NCI-H1436 (cell line): ENCODE measurements at places on chromosomes 7 and 10.

DNA sequence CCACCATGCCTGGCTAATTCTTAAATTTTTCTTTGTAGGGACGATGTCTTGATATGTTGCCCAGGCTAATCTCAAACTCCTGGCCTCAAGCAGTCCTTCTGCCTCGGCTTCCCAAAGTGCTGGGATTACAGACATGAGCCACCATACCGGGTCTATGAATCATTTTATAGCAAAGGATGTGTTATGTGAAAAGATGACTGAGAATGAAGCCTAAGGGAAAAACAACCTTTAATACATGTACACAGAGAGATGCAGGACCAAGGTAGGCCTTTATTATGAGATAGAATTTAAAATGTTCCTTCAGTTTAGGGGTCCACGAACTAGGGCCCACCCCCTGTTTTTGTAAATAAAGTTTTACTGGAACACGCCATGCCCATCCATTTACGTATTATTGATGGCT is 41.0 kb downstream of the UBE2H start:
- no peak for DNase-seq

GRCh38 chr7:142746264-142746663 is 3.0 kb upstream of the PRSS1 start:
- no peak for DNase-seq

DNA sequence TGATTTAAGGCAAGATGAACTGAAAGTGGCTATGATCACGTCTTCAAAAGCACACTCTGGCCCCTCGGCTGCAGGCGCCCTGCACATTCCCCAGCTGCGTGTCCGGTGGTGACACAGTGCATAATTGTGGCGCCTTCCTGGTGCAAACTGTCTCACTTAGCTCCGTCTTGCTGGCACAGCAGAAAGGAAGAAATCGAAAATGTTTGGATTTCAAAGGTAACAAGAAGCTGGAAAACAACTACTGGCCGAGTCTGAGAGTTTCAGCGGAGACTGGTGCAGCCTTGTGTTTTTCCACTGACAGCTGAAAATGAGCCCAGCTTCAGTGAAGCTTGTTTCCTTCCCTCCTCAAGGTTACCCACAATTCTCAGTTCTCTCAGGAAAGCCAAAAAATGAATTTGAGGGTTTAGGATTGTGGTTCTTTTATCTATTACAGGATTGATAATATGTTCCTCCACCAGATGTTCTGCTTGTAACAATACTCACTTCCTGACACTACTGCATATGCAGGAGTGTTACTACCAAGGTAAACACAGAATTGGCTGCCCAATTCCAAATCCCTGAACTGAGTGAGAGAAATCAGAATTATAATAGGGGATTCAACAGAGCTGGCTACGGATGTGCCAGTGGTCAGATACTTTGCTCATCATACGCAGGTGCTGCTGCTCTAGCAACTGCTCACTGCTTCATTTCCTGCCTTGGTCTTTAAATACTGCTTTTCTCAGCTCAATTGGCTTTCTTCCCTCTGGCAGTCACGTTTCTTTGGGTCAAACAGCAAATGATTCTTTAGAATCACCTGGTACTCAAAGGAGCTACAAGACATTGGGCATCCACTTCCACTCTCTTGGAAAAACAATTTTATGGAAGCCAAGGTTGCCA is 63.7 kb downstream of the TRUB1 start:
- DNase-seq = no peak

DNA sequence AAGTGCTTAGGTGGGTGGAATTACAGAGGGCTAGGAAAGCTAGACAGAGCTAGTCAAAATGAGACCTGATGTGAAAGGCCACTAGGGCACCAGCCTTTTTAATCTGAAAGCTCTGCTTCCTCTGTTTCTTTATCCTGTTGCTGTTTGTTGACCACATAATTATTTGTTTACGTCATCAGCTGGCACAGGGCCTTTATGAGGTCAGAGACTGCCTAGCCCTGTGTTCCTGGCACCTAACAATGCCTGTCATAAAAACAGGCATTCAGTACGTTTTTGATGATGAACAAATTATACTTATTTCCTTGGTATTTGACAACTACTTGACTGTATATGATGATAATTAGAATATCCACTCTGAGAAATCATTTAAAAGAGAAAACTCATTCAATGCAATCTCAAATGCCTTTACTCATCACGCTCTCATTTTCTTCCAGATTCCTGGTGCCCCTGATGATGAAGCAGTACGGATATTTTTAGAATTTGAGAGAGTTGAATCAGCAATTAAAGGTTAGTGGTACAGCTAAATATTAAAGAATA is 26.0 kb downstream of the RBM17 start:
- DNase-seq = no peak

DNA sequence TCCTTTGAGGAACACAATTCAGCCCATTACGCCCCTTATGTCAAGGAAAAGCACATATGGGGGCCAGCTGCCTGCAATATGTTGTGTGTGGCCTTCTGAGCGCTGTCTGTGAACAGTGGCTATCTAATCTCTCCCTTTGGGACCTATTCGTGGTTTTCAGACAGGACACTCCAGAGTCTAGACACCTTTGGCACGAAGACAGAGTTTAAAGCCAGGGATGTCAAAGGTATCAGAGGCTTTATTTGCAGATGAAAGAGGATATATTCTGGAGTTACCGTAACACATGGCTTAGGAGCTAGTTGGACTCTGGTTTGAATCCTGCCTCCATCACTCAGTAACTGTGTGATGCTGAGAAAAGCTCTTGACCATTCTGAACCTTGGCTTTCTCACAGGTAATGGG is 14.8 kb upstream of the EEPD1 start:
- DNase-seq = no peak

DNA sequence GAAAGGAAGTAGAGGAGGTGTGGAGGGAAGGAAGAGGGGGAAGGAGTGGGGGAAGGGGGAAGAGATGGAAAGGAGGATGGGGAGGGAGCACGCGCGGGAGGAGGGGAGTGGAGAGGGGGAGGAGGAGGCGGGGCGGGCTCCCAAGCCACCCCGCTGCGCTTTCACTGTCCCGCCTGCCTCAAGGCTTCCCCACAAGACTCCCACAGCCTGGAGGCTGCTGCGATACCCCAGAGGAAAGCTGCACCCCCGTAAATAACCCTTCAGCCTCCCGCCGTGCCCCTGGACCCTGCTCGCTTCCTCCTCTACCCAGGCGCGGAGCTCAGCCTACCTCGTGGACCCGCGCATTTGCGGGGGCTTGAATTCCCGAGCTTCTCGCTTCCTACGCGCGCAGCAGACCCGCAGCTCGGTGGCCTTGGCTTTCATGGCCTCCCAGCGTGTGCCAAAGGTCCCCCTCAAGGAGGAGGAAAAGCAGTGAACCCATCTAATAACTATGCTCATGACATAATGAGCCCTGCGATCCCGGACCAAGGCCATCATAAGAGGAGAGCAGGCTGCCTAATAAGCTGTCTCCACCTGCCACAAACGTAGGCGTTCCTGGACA is at the start of gene C10orf67:
TSS of gene C10orf67 (minus strand) at position 557 of the 601 bp plus-strand sequence. CDS start at position 534, 23 bp downstream.
- peak; percentile 72 for DNase-seq

- no peak for DNase-seq
Measured at GRCh38 chr7:116087291-116087690, 56.7 kb upstream of the TFEC start.

DNA sequence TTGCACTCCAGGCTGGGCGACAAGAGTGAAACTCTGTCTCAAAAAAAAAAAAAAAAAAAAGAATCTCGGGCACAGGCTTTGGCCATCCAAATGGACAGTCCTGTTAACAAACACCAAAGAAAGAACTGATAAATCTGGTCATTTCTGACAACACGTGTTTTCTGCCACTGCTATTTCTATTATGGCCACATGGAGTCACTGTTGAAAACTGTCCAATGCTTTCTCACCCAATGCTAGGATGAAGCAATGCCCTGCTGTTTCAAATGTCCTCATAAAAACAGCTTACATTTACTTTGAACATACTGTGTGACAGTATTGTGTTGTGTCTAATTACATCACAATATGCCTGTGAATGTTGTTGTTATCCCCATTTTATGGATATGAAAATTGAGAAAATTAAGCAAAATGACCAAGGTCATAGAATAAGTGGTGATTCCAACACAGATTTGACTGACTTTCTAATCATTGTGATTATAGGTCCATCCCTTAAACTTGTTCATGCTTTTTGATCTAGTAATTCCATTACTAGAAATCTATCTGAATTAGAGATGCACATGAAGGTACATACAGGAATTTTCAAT is 19.9 kb upstream of the MAP3K8 start:
- no peak for DNase-seq

DNA sequence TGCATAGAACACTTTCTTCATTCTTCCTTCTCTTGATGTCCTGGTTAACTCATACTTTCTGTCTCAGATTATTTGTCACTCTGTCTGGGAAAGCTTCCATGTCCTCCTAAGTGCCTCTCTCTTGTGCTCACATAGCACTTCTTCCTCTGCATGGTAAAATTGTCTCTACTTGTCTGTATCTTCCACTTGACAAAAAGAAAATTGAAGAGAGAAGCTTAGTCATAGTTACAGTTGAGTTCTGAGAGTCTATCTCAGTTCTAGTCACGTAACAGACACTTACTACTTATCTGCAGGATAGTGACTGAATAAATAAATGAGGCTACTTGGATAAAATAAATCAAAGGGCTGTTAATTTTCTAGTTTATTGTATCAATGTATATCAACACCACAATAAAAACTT is 458.1 kb downstream of the HTR7 start:
- DNase-seq = no peak

- no peak for DNase-seq
Measured at GRCh38 chr10:11147722-11148121, 130.1 kb downstream of the CELF2 start.

DNA sequence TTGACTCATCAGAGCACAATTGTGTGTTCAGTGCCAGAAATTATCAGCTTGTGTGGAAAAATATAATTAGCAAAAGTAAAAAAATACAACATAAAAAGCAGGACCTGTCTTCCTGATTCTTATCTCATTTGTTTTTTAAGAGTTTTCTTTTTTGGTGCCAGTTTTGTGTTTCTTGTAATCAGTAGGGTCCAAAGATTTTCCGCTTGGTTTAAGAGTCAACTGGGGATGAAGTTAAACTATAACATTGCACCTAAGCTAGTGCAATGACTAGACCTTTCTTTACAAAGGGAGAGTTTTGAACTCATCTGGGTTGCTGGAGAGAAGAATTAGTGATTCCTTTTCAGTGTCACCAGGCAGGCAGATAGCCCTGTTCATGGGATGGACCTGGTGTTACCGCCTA is 113.4 kb downstream of the PLPP4 start:
- DNase-seq = no peak
